Globus pallidus (tissue), 1 donor: ENCODE measurements at places on chromosomes 7 and 10.

- DNase-seq = no peak
Measured at GRCh38 chr7:74063646-74064045, 20.0 kb upstream of the LIMK1 start.

GRCh38 chr7:81887098-81888090 is 117.5 kb upstream of the HGF start:
- DNase-seq = no peak

DNA sequence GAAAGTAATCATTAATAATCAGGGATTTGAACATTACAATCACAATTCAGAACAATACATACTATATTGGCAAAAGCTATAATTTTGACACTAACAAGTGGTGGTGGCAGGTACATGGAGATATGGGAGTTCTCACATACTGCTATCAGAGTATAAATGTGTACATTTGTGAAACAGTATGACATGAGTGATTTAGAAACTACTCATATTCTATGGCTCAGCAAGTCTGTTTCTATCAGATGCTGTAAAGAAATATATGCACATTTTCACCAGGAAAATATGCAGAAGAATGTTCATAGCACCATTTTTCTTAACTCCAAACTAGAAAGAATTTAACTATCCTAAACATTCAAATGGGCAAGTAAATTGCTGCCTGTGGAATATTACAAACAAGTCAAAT is 620.0 kb downstream of the SH2D4B start:
- no peak for DNase-seq

DNA sequence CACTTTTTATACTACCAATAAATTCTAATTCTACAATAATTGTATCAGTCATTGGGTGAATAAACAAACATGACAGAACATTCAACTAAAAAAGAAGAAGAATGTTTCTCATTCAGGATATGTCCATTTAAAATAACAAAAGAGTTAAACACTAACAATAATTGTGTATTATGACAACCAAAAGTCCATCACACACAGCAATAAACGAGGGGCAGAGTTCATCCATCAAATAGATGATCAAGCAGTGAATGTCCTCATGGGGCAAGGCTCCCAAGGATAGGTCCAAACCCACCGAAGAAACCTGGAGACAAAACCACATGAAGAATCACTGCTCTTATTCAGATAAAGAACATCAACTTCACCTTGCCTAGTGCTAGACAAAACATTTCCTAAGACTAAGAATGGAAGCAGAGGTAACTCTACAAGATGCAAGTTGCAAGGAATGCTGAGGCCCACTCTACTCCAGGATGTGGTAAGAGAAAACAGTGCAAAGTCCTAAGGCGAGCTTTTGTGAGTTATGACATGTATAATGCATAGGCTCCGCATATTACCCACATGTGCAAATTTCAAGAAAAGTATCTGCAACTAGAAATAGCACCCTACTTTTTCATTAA is 115.1 kb downstream of the PARD3 start:
- DNase-seq = no peak

- DNase-seq = peak; percentile 92
Measured at GRCh38 chr10:3107426-3107961, 40.1 kb downstream of the PFKP start.

- DNase-seq = no peak
Measured at GRCh38 chr7:75920431-75921161, 5.6 kb downstream of the POR start.

- DNase-seq = no peak
Measured at GRCh38 chr10:26960308-26960707, 99.5 kb upstream of the ABI1 start.

GRCh38 chr10:30386801-30387588 is 37.9 kb upstream of the MTPAP start:
- DNase-seq = no peak

DNA sequence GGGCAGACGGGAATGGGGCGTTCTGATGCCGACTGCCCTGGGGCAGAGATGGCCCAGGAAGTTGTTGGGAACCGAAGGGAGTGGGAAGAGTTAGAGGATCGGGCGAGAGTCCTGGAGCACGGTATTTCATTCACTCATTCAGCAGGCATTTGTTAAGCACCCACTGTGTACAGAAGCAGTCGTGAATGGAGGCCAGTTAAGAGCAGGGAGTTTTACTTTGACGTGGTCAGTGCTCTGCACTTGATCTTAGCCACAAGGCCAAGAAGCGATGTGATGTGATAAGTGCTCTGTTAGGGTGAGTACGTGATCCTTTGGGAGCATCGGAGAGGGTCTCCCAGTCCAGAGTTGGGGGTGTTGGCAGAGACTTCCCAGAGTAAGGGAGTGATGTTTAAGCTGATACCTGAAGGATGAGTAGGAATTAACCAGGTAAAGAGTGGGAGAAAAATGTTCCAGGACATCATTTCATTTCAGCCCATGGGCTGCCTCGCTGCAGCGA is 890 bp downstream of the ZFYVE27 start:
- DNase-seq = no peak

- peak; percentile 30 for DNase-seq
Measured at GRCh38 chr10:23376229-23376655, 31.6 kb upstream of the C10orf67 start.

DNA sequence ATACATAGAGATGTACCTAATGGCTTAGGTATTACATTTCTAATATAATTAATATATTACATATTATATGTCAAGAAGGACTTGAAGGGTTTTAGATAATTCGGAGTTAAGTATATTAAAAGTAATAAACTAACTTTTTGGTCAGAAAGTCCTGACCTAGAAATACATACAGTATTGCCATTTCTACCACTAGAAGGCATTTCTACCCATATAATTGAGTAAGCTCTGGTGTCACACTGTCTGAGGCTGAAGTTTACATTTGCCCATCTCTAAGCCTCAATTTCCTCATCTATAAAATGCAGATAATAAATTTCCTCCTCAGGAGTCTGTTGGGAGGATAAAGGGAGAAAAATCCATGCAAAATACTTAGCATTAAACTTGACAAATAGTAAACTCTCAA is 7.1 kb downstream of the FKBP14 start:
- no peak for DNase-seq

DNA sequence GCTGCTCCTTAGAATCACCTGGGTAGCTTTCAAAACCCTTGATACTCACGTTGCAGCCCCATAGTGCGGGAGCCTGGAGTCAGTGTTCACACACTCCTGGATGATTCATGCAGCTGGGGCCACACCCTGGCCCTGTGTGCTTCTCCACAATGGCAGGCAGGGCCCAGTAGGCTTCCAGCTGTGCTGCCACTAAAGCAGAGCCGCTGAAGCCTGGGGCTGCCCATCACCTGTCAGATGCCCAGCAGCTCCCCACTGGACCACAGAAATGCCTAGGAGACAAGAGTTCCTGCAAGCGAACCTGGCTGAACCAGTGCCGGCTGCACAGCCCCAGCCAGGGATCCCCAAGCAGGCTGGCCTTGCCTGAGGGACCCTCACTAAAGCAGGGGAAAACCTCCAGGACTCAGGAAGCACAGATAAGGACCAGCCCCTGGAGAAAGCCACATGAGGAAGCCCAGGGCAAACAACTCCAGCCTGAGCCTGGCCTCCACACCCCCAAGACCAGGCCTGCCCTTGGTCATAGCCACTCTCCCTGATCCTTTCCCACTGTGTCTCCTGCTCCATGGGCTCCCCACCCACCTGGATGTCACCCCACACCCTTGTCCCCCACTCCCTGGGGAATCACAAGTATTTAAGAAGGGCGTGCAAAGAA is 111.9 kb downstream of the GRID1 start:
- no peak for DNase-seq

DNA sequence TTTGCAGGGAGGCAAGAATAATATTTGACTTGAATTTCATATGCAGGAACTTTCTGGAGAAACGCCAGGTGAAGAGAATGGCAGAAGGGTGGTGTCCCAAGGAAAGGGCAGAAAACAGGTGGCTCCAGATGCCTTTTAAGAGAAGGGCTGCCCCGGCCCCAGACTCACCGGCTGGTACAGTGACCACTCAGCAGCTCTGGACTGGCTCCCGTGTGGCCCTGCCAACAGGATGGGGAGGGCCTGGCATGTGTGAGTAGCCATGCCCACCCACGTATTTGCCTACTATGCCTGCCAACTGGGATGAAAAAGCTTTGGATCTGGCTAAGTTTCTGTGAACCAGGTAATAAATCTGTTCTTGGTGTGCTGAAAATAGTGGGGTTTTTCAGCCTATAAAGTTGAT is 159.5 kb downstream of the PRKAG2 start:
- DNase-seq = no peak

- DNase-seq = no peak
Measured at GRCh38 chr7:151020231-151020630, 4.1 kb downstream of the ATG9B start.

DNA sequence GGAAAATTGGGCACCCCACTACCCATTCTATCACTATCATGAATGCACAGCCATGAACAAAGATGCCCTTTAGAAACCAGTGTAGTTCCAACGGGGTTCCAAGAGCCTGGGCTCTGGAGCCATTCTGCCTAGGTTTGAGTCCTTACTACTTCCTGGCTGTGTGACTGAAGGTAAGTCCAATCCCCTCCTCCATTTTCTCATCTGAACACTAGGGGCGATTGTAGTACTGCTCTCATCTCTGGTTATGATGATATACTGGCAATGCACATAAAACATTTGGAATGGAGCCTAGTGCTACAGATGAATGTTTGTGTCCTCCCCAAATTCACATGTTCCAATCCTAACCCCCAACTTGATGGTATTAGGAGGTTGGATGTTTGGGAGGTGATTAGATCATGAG is 28.1 kb upstream of the CDH23 start:
- no peak for DNase-seq

- peak; percentile 58 for DNase-seq
Measured at GRCh38 chr7:5636914-5637313, 144.5 kb downstream of the RNF216 start.

GRCh38 chr7:143458263-143458662 is 15.0 kb downstream of the TAS2R60 start:
- DNase-seq = no peak

DNA sequence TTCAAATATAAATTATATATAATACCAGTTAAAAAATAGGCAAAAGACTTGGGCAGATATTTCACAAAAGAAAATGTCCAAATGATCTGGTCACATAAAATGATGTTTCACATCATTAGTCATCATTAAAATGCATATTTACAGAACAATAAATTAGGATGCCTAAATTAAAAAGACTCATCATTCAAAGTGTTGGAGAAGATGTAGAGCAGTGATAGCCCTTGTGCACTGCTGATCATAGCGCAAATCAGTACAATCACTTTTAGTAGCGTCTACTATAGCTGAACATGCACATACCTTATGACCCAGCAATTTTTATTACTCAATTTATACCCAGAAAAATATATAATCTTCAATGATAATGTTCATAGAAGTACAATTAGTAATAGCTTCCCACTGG is 333.3 kb upstream of the ETV1 start:
- no peak for DNase-seq

DNA sequence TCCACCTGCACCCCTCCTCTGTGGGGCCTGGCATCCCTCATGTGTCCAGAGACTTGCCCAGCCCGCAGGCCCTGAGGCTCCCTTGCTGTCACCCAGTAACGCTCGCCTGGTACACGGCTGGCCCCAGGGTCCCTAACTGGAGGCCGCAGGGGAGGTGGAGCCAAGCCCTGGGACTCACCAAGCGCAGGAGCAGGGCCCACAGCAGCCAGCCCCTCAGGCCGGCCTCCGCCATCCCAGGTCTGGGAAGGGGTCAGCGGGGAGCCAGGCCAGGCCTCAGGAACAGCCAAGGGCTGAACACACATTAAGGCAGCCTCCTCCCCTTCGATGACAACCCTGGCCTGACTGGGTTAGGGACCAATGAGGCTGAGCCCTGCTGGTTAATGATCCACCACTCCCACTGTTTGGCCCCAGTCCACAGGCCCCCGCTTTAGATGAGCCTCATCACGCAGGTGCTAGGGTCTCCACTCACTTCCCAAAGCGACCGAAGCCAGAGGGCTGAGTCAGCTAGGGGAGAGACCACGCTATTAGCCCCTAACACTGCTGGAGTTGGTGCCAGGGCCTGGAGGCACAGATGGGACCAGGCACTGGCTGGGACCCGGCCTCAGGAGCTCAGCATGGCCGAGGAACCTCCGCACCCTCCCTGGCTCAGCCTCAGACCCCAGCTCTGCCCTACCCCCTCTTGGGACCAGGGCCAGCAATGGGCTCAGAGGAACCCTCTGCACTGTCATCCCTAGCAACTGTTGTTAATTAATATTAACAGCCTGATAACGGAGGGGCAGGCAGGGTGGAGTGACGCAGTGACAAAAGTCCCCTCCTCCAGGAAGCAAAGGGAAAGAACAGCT is at the start of gene NPC1L1:
NPC1L1 (minus strand) TSS at position 303 of the 842 bp plus-strand sequence; CDS start at position 232, 71 bp downstream.
- DNase-seq = no peak

DNA sequence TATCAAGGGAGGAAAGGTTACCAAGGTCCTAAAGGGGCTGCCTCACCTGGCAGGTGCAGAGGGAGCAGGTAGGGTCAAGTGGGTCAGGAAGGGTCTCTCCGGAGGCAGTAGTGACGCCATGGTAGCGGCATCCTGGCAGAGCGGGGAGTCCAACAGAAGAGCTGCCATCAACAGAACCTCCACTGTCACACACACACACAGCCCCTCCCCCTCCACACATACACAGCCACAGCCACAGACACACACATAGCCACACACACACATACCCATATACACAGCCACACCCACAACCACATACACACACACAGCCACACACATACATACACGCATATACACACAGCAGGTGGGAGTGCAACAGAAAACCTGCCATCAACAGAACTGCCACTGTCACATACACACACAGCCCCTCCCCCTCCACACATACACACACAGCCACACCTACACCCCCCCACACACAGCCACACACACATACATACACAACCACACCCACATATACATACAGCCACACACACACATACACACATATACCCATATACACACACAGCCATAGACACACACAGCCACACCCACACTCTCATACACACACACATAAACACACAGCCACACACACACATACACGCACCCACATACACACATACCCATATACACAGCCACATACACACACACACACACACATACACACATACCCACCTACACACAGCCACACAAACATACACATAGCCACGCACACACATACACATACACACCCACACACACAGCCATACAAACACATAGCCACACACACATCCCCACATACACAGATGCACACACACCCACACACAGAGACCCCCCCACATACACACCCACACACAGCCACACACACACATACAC is 23.1 kb downstream of the KCP start:
- no peak for DNase-seq
